Activated T-helper 1 cell treated with Interleukin-2 at 50 U/mL for 16 hours (primary cell): ENCODE measurements at places on chromosomes 2 and 18.

GRCh38 chr2:145194673-145195072 lies 674.8 kb upstream of the ZEB2 start:
- no peak for DNase-seq

DNA sequence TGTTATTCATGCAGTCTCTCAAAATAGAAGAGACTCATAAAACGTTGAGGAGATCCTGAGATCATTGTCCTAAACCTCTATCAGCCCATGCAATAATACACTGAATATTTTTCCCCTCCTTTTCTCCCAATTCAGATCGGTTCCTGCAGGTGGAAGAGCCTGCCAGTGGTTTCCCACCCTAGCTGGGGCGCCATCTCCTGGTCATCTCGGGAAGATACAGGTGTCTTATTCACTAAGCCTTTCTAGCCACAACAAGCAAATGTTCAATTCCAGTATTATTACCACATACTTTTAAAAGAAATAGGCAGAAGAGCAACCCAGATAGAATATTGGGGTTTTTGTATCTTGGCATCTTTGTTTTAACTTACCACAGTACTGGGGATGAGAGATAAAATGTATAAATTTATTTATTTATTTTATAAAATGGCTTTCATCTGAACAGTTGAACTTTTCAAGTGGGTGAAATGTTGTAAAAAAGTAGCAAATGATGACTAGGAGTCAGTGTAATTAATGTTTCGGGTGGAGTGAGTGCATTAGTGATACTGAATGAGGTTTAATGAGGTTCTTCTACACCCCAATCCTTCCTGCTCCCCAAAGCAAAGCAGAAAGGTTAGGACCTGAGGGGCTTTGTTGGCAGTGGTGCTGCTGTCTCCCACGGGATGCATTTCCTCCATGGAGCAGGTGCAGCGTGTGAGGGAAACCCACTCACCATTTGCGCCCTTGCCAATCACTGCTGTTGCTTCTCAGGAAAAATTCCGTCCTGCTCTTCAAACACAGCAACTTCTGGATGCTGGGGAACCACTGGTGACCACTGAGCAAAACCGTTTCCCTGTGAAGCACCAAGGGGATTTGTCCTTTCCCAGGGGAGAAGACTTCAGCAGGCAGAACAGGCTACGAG lies 147.1 kb upstream of the FHL2 start:
- peak; percentile 29 for DNase-seq

DNA sequence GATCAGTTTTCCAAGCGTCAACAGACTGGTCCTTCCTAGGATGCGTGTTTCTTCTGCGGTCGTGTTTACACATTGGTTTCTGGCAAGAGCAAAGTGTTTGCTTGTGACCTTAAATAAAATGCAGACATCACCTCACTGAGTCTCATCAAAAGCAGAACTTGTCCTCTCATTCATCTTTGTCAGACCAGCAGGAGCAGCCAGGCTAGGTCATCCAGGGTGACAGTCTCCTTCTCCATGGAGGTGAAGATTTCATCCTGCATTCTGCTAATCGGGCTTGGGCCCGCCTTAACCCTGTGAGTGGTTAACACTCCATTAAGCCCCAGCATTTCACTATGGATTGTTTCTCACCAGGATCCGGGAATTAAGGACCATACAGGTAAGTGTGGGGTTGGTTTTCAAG lies 64.2 kb upstream of the PID1 start:
- DNase-seq: no peak

GRCh38 chr2:98484652-98485452 lies 40.2 kb downstream of the INPP4A start:
- DNase-seq: no peak

GRCh38 chr2:225355788-225356187 lies 43.7 kb upstream of the NYAP2 start:
- no peak for DNase-seq

DNA sequence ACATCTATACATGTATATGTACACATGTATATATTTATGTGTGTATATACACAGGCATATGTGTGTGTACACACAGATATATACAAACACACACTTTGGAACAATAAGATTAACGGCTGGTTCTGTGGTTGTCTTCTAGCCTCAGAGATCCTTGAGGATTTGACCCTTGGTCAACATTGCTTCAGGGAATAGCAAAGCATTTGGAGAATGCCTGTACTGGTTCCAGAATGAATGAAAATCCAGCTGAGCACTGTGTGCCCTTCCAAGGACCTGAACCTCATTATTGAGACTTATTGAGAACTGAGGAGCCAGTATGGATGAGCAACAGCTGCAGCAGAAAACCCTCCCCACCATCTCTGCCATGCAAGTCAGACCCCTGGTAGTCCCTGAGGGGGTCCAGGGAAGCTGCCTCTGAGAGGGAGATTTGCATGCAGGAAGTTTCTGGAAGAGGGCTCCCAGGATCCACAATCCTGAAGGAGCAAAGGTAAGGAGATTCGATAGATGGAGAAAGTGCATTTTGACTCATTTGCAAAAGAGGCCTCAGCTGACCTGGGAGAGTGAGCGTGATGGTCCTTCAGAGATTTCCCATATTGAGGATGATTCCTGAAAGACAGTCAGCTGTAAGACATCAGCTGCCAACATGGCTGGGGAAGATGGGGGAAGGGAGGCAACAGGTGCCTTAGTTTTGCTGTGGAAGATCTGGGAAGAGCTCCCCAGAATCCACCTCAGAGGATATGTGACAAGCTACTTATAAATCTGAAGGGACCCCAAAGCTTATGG lies 166.6 kb upstream of the NCKAP5 start:
- DNase-seq: no peak

- DNase-seq: no peak
These were observed 131.0 kb downstream of the ZAP70 start for GRCh38 chr2:97844311-97844859.

DNA sequence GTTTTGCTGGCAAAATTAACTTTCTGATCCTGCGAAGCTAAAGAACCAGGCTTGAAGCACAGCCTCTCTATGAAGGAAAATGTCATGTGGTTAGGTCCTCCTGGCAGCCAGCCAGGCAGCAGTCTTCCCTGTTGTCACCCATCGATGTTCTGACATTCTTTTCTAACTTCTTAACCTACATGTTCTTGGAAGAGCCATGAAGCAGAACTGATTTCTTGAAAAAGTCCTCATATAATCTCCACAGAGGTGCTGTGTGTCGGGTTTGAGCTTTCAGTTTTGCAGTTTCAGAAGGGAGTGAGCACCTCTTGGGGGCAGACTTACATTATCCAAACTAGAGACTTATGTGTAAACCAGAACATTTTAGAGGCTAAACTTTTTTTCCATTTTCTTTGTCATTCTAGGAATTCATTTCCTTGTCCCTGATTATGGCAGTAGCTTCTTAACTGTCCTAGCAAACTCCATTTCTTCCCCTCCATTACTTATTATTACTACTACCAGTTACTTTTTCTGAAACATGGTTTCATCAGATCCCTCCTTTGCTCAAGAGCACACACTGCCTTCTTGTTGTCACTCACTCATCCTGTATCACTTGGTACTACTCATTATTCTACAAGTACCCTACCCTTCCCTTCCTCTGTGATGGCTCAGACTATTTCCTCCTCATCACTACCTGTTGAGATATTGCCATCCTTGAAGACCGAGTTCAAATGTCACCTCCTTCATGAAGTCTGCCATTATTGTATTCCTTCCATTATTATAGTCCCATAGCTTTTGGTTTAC lies 31.1 kb downstream of the DOK1 start:
- DNase-seq: no peak

- no peak for DNase-seq
These were observed 287.7 kb upstream of the ZSWIM2 start for GRCh38 chr2:187136646-187137045.

DNA sequence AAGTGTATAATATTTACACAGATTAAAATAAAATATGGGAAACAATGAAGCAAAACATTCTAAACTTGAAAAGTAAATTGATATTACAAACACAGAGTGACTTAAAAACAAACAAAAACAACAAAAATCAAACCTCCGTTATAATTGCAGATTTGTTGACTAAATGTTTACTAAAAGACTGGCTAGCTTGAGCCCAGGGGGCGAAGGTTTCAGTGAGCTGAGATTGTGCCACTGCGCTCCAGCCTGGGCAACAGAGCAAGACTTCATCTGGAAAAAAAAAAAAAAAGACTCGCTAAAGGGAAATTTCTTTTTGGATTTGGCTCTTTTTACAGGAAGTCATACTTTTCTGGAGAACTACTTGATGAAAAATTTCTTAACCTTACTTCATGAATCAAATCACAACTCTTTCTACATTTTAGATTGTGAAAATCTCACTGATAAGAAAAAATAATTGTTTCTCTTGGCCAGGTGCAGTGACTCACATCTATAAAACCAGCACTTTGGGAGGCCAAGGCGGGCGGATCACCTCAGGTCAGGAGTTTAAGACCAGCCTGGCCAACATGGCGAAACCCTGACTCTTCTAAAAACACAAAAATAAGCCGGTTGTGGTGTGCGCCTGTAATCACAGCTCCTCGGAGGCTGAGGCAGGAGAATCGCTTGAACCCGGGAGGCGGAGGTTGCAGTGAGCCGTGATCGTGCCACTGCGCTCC lies 9.7 kb downstream of the TFPI start:
- no peak for DNase-seq

- DNase-seq: no peak
These were observed 27.4 kb upstream of the CATIP start for GRCh38 chr2:218329027-218329825.

DNA sequence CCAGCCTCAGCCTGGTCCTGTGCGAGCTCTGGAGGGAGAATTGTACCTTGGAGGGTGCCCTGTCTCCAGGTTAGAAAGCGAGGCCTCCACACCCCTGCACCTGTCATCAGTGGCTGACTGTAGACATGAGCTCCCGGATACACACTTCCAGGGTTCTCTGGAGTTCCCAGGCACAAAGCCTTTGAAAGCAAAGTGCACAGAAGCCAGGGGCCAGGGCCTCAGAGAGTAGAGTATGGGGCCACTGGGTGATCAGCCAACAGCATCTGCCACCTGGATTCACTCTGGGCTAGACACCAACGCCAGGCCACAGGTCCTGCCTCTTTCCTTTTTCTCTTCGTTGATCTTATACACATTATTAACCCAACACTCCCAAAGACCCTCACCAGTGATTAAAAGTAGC lies 239.4 kb upstream of the HDAC4 start:
- DNase-seq: no peak

DNA sequence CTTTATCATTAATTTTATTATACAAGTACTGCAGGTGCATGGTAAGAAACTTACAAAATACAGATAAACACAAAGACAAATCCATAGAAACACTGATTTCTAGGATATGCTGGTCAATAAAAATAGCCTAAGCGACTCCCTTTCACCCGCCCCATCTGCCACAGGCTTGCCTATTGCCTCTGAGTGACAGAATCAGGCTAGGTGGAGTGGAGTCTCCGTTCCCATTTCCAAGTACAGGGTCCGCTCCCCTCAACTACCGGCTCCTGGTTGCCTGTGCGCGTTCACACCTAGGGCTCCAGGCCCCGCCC lies 201 bp upstream of the TRAPPC12 start:
- no peak for DNase-seq

DNA sequence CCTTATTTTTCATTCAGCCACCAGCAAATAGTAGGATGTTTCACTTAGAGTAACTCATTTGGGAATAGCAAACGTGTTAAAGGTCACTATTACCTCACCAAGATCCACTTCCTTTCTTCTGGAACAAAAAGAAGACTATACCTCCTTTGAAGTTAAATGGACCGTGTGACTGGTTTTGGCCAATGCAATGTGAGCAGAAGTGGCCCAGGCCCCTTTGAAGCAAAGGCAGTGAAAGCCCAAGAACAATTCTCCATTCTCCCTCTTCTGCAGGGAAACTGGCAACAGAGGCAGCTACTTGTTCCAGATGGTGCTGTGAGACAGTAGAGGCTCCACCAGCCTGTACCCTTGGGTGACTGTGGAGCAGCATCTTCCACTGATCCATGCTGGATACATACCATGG lies 11.3 kb upstream of the MALL start:
- no peak for DNase-seq

DNA sequence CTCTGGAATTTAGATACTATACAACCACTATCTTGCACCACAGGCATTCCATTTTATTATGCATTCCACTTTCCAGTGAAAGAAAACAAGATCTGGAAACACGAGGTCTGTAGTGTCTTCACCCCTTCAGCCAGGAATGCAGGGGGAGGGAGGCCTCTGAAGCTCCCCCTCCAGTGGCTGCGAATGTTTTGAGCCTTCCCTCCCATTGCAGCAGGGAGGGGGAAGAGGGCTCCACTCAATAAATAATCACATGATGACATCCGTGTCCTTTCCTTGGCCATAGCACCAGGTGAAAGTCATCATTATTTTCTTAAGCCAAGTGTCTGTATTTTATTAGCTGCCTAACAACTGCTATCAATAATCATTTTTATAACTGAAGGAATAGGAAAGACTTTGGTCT lies 38.6 kb downstream of the ALPK2 start:
- DNase-seq: no peak

DNA sequence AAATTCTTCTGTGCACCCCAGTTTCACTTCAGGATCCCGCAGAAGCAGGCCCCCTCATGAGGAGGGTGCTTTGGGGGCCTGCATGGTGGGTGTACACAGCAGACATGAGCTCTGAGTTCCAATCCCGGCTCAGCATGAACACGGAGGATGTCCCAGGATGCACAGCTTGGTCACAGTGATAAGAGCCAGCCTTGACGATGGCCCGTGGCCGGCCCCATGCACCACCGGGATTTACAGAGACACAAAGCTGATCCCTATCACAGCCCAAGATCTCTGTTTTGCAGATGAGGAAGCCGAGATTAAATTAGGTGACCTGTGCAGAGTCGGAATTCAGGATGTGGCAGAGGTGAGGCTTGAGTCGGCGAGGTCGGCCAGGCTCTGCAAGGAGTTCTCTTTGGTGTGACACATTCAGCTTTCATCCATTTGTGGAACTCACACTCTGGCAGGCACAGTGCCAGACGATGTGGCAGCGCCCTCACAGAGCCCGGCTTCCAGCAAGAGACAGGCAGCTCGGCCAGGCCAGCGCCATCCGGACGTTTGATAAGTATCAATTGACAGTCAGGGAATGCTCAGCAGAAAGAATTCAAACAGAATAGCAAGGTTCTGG lies 456.3 kb upstream of the MYT1L start:
- DNase-seq: no peak

- no peak for DNase-seq
These were observed 860 bp upstream of the KCNJ3 start for GRCh38 chr2:154697418-154698252.

- DNase-seq: no peak
These were observed 97.2 kb upstream of the OTOS start for GRCh38 chr2:240237609-240238174.

- DNase-seq: no peak
These were observed 90.0 kb upstream of the NCKAP5 start for GRCh38 chr2:133658020-133658903.

DNA sequence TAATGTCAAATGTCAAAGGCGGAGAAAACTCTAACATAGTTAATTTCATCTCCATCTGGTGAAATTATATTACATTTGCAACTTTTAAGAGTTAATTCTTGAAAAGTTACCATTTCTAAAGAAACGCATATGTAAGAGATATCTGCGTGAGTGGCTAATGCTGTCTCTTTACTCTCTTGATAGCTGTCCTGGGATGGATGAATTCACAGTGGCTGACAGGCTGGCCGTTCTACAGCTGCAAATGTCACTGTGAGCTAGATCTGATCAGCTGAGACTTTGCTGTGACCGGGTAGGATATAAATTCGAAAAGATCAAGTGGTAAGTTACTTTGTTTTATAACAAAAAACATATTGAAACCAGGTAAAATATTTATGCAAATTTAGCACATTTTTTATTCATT lies 557.1 kb upstream of the DDX18 start:
- no peak for DNase-seq
